ENCODE measurements at places on chromosomes 11 and 22. TPM values are rescaled to one million over a fixed set of nuclear protein-coding genes. Genes with fewer than 3 reads are reported as not detected.

The CYB5R2 gene
- total RNA-seq, result 8.3 TPM

- DNase-seq, result no peak
Measured at GRCh38 chr11:71211631-71212030, 40.7 kb downstream of the SHANK2 start.

The DKK3 gene
- 313 TPM for total RNA-seq

The CARD16 gene
- total RNA-seq, result 30.6 TPM

GRCh38 chr22:42308892-42309468 lies 38.5 kb upstream of the TCF20 start:
- no peak for DNase-seq

GRCh38 chr22:19710020-19710768 lies 4.1 kb upstream of the SEPTIN5 start:
- peak; percentile 63 for DNase-seq

The BTBD10 gene
- 31.8 TPM for total RNA-seq

- DNase-seq, result no peak
Measured at GRCh38 chr11:111823131-111823530, 48.2 kb downstream of the ALG9 start.

The OR8B3 gene
- not detected for total RNA-seq

The LYVE1 gene
- 165 TPM for total RNA-seq

- no peak for DNase-seq
Measured at GRCh38 chr11:83715927-83716535, 429.9 kb upstream of the CCDC90B start.

DNA sequence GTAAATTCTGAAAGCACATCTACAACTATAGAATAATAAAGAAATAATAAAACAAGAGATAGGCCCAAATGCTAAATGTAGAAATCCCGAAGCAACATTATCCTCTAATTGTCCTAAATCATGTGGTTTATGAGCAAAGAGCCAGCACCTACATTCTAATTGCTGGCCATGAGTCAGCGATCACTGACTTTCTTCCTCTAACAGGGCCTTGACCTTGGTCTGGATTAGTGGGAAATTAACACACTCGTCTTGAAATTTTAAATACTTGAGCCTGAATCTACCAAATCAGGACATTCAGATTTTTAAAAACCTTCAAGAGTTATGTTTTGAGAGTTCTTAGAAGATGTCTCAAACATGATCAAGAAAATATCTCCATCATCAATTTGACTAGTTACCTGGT lies 727.6 kb downstream of the METTL15 start:
- no peak for DNase-seq

The SDHD gene
- 65.2 TPM for total RNA-seq

The NELL1 gene
- 0.88 TPM for total RNA-seq

DNA sequence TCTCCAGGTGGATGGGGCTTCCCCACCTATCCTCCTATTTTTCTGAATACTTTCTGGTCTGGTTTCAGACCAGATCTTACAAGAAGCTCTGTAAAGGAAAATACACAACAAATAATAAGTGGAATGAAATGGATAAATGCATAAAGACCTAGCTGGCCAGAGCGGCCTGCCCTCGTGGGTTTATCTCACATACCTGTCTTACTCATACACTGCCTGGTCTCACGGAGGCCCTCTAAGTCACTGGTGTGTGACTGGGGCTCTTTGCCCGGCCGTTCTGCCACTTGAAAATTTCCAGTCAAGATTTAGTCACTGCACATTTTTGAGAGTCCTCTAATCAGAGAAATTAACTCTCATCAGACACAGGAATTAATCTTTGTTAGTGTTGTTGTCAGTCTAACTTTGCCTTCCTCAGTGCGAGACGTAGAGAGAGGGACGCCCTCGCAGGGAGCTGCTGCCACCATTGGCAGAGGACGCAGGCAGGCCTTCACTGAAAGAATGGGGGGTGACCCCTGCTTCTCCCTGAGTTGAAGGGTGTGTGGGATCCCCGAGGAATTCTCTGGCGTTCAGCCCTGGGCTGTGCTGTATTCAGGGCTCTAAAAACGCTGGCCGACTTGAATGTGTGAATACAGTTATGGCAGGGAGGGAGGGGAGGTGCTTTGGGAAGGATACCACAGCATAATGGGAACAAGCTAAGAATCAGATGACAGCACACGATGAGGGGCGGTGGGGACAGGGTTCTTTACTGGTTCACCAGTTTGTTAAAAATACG lies 46.3 kb upstream of the CADM1 start:
- DNase-seq, result no peak

The APOL6 gene
- total RNA-seq, result 19.0 TPM
